Stimulated activated CD8-positive, alpha-beta memory T cell treated with anti-CD3 and anti-CD28 coated beads, Interleukin-4, amount 100 ng/mL, for 48 hours (primary cell): ENCODE measurements at places on chromosomes 4 and X.

DNA sequence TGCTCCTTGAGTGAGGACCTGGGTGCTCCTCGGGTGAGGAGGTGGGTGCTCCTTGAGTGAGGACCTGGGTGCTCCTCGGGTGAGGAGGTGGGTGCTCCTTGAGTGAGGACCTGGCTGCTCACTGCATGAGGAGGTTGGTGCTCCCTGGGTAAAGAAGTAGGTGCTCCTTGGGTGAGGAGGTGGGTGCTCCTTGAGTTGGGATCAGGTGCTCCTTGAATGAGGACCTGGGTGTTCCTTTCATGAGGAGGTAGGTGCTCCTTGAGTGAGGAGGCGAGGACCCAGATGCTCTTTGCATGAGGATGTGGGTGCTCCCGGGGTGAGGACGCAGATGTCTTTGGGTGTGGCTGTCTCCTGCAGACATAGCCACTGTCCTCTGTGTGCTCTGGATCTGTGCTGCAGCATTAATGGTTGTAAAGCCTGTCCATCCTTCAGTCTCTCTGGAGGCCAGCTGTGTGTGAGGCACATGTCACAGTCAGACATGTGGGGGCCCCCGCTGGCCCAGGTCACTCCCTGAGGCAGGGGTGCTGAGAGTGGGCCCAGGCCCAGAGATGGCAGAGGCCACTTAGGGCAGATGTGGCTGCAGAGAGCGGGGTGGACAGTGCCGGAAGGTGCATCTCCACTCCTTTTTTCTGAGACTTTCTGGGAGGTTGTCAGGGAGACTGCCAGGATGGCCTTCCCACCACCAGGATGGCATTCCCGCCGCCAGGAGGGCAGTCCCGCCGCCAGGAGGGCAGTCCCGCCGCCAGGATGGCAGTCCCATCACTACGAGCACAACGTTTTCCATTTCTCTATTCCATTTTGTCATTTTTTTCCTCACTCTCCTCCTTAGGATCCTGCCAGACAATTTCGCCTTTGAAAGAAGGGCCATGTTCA lies 101.8 kb downstream of the HMX1 start:
- no peak for DNase-seq

- DNase-seq, result no peak
These were observed 26.9 kb upstream of the BBS12 start for GRCh38 chr4:122705547-122706117.

DNA sequence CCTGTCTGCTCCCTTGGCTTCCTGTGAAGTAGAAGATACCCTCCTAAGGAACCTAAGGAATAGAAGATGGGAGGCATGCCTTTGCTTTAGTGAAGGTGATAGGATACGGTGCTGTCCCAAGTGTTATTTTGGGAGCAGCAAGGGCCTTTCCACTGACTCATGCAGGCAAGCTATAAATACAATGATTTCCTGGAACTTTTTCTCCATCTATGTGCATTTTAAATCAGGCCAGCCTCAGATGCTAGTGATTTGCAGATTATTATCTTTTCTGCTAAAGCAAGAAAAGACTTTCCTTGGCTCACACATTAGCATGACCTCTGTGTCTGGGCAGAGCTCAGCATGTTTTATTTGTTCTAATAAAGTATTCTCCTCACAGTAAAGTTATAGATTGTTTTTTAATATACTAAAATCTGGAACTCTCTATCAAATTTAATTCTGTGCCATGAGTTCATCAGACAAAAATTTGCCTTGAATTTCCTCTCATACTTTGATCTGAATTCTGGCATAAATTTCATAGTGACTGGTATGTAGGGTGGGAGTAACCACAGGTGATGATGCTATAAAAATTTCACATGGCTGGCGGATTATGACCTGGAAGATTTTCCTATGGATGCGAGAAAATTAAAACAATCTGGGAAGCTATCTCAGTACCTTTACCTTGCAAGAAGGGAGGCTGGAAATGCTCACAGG lies 131.7 kb downstream of the REPS2 start:
- DNase-seq, result no peak

- no peak for DNase-seq
These were observed 216.3 kb downstream of the HHIP start for GRCh38 chr4:144862210-144862609.

GRCh38 chrX:70434352-70434866 lies 10.2 kb upstream of the DLG3 start:
- DNase-seq, result peak; percentile 84

- DNase-seq, result no peak
These were observed 58.4 kb downstream of the DCUN1D4 start for GRCh38 chr4:51901363-51901762.

GRCh38 chr4:24798036-24798610 lies 2.8 kb downstream of the SOD3 start:
- no peak for DNase-seq

- DNase-seq, result no peak
These were observed 20.8 kb downstream of the LIN54 start for GRCh38 chr4:82989575-82990429.

DNA sequence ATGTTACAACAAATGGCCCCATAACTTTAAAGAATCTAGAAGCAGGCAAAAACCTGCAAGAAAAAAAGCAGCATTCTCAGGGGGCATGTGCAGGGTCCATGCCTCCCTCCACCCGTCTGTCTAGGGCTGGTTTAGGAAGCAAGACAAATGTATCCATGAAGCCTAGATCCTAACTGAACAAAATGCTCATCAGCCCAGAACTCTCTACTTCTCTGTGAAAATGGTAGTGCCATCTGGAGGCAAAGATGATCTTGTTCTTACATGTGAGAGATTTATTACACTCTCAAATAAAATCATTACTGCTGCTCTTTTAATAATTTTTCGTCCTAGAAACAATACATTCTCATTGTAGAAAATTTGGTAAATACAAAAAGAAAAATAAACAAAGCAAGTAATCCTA lies 26.7 kb downstream of the NR3C2 start:
- no peak for DNase-seq

DNA sequence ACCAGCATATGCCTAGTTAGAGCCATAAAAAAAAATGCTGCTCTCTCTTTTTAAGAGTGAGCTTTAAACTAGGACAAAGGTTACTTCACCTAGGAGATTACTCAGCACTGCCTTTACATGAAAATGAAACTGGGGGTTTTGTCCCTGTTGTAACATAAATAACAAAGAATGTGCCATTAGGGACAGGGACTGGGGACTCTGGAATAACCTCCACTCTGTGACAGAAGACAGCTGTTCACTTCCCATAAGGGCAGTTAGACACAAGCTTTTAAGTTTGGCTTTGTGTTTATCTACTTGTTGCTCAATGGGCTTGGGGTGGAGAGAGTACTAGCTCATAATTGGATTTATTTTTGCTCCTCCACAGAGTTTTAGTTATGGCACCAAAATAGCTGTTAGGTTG lies 11.9 kb downstream of the ENPEP start:
- no peak for DNase-seq

DNA sequence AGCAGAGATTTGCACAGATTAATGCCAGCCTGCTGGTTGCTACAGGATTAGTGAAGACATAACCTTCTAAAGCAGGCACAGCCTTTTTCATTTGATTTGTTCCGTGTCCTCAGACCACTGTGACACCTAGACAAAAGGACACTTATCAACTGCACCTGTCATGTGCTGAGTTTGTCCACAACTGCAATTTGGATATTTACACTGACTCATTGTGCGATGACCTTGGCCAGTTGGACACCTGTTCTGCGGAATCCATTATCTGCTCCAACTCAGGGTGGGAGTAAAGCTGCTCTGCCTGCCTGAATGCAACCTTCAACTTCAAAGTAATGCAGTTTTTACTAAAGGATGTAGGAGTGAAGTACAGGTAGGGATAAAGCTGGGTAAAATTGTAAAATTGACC lies 4.1 kb upstream of the NR0B1 start:
- no peak for DNase-seq

DNA sequence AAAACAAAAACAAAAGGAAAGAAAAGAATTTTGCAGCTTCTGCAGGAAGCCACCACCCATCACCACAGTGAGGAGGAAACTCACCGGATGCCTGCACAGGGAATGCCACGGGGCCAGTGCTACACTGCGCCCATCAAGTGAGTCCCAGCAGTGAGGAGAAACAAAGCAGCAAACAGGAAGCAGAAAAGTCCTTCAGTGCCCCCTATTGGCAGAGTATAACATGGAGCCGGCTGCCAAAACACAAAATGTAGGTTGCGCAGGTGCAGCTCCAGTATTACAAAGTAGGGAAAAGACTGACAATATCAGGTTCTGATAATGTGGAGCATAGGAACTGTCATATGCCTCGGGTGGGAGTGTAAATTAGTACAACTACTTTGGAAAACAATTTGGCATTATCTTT lies 23.3 kb upstream of the SCML2 start:
- peak; percentile 30 for DNase-seq

DNA sequence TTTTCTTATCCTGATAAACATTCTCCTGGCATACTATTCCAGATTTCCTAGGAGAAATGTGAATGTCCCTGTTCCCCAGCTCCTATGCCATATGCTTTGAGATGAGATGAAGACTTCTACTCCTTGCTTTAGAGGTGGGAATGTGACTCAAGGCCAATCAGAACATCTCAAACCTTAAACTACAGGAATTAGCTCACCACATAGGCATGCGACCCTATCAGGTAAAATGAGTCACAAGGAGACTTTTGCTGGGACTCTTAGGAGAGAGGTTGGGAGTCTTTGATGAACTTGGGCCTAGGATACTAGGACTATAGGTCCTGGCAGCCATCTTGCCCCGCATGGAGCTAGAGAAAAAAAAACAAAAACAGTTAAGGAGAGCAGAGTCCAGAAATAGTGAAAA lies 5.8 kb upstream of the USO1 start:
- DNase-seq, result no peak

GRCh38 chr4:112147697-112148096 lies 2.4 kb downstream of the FAM241A start:
- DNase-seq, result no peak

DNA sequence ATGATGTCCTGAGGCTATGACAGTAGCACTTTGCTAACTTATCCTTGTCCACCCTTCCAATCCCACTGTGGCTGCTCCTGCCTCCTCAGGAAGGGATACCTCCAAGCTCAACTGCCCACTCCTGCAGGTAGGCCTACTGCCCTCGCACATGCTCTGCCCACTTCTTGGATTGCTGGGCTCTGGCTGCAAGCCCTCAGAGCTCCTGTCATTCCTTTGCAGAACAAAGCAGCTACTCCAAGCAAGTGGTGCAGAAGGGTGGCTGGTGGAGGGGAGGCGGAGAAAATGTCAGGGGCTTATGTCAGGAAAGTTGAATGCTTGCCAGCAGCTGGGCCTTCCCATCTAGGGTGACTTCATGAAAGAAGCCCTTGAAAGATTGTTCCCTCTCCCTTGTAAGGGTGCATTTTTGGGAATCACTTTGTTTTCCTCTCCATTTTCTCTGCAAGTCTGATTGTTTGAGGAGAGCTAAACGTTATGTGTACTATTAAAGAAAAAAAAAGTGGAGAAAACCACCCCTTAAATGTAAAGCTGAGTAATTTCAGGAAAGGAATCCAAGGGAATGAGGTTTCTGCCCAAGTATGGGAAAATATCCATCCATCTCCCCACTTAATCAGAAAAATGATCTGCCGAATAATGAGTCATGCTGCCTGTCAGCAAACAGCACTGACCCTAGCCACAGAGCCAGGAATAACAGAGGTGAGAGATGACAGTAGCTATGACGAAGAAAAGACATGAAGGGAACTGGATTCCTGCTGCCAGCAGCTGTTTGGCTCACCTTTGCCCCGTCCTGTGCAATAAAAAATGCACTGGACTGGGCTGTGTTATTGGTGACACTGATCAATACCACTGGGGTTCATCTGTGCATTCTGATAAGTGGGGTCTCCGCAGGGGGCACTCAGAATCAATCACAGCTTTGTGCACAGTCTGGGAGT lies 102.0 kb downstream of the RTL5 start:
- no peak for DNase-seq

GRCh38 chr4:153151535-153152455 lies 52.4 kb upstream of the TRIM2 start:
- peak; percentile 51 for DNase-seq

GRCh38 chrX:20251691-20252090 lies 15.0 kb downstream of the RPS6KA3 start:
- DNase-seq, result no peak

- DNase-seq, result no peak
These were observed 1447.1 kb downstream of the PCDH19 start for GRCh38 chrX:98962996-98963395.

GRCh38 chr4:123555807-123556273 lies 159.2 kb downstream of the SPRY1 start:
- no peak for DNase-seq

GRCh38 chr4:53644607-53645006 lies 53.3 kb upstream of the LNX1 start:
- DNase-seq, result no peak

DNA sequence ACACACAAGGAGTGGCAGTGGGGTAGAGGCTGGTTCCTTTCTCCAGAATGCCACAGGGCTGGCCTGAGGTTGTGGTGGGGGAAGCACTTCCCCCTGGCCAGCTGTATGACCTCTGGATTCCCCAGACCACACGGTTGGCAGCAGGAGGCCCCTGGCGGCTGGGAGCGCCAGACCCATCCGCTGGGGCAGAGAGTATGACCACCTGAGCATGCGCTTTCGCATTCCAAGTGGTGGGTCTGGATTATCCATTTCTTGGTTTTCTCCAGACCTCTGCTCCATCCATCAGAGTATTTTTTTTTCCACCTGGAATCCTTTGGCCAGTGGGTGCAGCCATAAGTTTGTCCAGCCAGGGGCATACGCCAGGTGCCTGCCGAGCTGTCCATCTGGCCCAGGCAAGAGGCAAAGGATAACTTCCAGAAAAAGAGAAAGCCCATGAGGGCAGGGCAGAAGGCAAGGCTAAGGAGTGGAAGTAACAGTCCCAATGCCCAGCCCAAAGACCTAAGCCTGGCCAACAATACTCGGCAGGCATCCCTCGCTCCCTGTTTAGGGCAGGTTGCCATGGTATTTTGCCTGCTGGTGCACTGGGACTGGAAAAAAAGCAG lies 39.3 kb downstream of the NHSL2 start:
- no peak for DNase-seq

DNA sequence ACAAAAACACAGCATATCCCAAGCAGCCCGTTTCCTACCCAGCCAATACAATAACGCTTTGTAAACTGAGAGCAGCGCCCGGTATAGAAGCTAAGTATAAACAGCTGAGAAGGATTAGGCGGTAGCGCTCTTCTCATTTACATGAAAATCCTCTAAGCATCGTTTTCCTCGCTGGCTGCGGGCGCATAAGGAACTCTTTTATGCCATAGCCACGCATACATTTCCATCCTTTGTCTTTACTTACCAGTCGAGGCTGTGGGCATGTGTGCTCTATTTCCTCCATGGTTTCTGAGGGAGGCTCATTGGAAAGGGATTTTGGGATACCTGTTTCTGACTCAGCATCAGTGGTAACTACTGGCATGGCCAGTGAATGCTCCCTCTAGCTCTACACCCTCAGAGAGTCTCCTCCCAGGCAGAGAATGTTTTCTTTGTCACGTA lies 383 bp downstream of the PCYT1B start:
- no peak for DNase-seq

DNA sequence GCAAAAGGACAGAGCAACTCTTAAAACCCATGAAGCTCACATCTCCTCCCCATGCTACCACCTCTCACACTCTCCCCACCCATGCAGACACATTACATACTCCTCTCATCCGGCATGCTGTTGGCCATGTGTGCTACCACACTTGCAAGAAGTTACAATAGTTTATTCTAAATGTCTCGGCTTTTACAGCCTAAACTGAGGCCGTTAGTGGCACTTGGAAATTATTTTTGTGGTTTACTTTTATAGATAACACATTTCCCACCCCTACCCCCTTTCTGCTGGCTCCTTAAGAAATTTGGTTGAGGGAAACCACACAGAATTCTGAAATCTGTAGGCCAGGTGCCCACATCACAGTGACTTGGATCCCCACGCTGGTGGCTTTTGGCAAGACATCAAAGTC lies 141.1 kb upstream of the HHIP start:
- no peak for DNase-seq
